ENCODE measurements at places on chromosomes 13 and 19.
A peak's percentile ranks its signal among the peaks of the same experiment; 100 is the strongest.

GRCh38 chr19:12953138-12953798 is 3.8 kb downstream of the GADD45GIP1 start:
- no peak for DNase-seq

DNA sequence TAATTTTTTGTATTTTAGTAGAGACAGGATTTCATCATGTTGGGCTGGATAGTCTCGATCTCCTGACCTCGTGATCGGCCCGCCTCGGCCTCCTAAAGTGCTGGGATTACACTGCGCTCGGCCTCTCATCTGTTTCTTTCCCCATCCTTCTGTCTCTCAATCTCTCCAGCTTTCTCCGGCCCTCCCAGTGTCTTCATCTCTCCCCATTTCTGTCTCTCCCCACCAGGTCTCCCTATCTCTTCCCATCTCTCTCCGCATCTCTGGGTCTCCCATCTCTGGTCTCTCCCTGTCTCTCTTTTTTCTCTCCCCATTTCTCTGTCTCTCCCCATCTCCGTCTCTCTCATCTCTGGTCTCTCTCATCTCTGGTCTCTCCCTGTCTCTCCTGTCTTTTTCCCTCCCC is 12.2 kb upstream of the NFIX start:
- DNase-seq: no peak

- no peak for DNase-seq
Observed at GRCh38 chr19:46967578-46968032, 52.0 kb upstream of the NPAS1 start.

DNA sequence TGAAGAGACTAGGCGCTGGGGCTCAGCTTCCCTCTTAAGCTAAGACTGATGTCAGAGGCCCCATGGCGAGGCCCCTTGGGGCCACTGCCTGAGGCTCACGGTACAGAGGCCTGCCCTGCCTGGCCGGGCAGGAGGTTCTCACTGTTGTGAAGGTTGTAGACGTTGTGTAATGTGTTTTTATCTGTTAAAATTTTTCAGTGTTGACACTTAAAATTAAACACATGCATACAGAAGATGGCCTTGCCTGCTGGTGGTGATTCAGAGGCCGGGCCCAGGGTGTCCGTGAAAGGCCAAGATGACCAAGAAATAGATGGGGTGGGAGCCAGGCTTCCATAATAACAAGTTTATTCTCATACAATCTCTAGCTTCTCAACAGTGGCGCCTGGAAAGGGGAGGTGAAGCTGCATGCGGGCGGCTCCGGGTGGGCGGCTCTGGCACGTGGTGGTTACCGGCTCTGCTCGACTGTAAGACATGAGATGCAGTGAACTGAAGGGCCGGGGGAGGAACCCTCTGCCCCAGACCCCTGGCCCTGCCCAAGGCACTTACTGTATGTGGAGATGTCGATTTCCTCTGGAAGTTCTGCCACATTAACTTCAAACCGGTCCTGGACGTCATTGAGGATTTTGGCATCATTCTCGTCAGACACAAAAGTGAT is 10.5 kb downstream of the DDX39A start:
- peak; percentile 61 for DNase-seq

- DNase-seq: no peak
Observed at GRCh38 chr13:72808917-72809500, 27.1 kb downstream of the PIBF1 start.

GRCh38 chr13:73497430-73497829 is 438.6 kb downstream of the KLF5 start:
- no peak for DNase-seq

- DNase-seq: no peak
Observed at GRCh38 chr13:76723551-76724232, 162.5 kb downstream of the KCTD12 start.

DNA sequence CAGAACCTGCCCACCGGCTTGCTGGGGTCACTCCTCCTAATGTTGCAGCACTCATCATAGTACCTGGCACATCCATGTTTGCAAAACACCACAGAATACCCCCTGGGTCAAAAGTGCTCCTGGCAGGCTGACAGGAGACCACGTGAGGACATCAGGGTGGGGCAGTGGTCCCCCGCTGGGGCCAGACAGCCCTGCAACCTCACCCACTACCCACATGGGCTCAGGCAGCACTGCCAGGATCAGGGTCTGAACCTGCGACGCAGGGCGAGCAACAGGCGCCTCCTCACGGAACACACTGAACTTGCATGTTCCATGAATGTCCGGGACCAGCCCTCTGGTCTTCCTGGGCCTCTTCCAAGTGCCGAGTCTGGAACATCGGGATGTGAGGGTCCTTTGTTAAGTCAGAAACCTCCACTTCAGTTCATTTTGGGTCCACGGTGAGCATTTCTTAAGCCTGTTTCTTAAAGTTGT is 1.4 kb upstream of the SLC7A9 start:
- DNase-seq: no peak

DNA sequence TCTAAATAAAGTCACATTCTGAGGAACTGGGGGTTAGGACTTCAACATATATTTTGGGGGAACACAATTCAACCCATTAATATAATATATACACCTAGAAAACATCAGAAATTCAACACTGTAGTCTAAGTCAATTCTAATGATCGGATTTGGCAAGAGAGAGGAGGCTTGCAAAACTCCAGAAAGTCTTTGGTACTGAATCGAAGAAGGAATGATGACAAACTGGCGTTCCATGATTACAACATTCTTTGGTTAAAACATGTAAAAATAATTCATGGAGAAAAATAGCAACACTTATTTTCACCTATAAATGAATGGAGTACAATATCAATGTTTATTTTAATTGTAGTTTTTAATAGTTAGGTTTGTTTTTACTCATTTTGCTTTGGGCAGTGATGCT is 62.4 kb downstream of the MBNL2 start:
- DNase-seq: no peak

DNA sequence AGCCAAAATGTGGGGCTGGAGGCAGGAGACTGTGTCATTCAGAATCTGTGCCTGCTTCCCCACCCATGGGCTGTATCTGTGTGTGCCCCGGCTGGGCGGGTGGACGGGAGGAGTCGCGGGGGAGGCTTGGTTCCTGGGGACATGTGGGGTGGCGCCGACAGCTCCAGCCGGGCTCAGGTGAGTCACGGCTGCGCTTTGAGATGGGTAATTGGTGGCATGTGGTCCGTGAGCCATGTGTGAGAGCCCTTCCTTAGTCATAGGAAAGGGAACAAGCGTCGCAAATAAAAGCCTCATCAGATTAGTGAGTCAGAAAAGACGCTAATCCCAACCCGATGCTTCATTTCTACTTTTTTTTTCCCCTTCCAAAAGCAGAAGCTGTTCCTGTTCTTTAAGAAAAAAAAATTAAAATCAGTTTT is 118.6 kb upstream of the ZNF536 start:
- DNase-seq: no peak

- DNase-seq: no peak
Observed at GRCh38 chr13:113210833-113211232, 1.4 kb downstream of the CUL4A start.

- DNase-seq: no peak
Observed at GRCh38 chr13:52366291-52366690, 39.7 kb downstream of the THSD1 start.

DNA sequence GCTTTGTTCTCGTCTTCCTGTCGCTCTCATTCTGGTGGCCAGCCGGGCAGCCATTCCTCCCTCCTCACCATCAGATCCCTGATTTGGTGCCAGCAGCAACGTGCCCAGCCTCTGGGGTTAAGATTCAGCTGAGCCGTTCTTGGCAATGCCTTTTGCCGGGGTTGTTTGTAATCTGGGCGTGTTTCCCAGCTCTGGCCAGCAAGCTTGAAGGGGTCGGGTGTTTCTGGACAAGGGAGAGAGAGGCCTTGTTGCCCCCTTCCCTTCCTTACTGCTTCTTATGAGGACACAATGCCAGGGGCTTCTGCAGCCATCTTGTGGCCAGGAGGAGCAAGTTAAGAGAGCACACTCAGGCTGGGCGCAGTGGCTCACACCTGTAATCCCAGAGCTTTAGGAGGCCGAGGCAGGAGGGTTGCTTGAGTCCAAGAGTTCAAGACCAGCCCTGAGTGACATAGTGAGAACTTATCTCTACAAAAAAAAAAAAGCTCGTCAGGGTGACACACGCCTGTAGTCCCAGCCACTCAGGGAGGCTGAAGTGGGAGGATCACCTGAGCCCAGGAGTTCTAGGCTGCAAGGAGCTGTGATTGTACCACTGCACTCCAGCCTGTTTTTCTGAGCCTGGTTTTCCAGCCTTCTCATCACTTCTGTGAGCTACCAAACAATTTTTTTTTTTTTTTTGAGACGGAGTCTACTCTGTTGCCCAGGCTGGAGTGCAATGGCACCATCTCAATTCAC is 10.7 kb upstream of the CRTC1 start:
- DNase-seq: no peak

DNA sequence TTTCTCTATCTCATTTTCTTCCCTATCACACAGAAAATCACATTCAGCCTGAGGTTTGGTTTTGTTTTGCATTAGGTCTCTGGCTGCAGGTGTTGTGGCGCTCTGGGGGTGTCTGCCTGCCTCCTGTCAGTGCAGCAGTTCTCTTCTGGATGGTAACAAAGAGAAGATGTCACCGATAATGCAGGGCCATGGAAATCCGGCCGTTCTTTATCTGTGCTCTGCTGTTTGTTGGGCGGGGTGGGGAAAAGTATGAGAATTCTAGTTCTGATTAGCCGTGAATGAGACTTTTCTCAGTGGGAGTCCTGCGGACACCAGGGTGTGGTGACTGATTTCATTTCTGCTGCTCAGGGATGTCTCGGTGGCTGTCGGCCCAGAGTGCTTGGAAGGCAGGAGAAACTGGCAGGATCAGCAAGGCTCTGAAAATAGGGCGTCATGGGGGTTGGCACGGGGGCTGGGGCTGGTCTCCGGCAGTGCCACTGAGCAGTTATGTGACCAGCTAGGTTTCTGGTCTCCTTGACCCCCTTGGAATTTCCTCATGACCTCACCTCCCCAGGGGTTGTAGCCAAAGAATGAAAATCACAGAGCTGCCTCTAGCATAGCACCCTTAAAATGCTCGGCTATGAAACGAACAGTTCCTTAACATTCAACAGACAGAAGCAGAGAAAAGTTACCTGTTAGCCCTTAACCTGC is 5.0 kb downstream of the RNF113B start:
- no peak for DNase-seq

- no peak for DNase-seq
Observed at GRCh38 chr13:112353856-112354255, 22.3 kb upstream of the SPACA7 start.

- no peak for DNase-seq
Observed at GRCh38 chr19:5814123-5814851, 9.4 kb downstream of the NRTN start.

GRCh38 chr13:66128692-66129269 is 1101.4 kb downstream of the PCDH9 start:
- no peak for DNase-seq

DNA sequence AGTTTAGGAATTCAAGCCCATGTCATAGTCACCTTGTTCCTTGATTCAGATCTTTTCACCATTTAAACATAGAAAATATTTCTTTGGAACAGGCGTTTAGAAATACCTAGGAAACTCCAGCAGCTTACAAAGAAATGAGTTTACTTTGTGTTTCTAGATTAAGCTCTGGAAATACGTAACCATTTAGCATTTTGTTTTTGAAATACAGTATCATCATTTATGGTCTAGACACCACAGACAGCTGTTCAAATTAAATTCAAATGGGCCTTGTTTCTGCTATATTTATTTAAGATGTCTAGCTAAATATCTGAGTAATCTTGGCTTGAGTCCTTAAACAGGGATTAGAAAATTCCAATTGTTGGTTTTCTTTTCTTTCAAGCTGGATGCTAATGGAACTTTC is 228.5 kb downstream of the NDFIP2 start:
- DNase-seq: no peak

DNA sequence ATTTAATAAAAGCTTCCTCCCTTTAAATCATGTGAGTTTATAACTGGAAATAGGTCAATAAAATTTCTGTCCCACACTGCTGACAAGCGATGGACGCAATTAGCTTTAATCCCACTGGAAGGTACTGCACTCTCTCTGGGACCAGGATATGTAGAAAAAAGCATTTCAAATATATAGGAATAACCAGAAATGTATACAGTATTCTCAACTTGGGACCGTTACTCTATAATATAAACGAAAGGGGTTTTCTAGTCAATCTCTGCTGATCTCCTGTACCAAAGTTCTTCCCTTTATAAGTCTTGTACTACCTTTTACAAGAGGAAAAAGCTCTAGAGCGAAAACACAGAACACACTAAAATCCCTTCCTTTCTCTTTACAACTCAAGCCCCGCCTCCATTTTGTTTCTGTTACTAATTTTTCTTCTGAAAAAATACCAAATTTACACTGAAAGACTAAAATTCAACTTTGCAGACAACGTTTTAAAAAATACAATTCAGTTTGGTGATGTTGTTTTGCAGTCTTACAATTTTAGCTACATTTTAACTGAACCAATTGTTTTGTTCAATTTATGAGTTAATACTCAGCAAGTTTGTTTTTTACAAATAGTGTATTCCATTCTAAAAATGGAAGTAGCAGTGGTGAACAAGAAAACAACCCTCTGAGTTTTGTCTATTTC is 1.7 kb upstream of the USPL1 start:
- DNase-seq: peak; percentile 45

DNA sequence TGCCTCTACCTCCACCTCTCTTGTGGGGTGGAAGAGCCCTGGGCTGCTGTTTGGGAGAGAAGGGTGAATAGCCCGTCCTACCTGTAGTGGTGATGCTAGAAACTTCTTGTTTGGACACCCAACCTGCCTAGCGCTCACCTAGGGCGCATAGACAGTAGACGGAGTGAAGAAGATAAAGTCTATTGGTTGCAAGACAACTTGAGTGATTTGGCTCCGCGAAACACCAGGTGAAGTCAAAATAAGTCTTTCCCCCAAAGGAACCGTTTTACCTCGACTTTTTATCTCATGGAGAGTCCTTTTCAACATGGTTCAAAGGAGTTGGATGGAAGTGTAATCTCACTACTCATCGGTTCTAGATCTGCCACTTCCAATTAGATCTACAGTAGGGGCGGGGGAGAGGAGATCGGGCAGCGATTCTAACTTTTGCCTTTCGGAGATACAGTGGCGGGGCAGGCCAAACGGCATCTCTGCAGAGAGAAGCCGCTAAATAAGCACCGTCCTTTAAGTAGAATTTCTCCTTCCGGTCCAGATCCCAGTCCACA is 694 bp upstream of the ZIC5 start:
- DNase-seq: no peak

GRCh38 chr19:31100206-31100590 is 249.0 kb downstream of the TSHZ3 start:
- DNase-seq: no peak

GRCh38 chr13:97327086-97327485 is 105.0 kb downstream of the MBNL2 start:
- no peak for DNase-seq

GRCh38 chr13:24887759-24888158 is 123.8 kb downstream of the RNF17 start:
- DNase-seq: no peak

All from CD4-positive, alpha-beta T cell treated with Interleukin-1 beta for 1 hour (primary cell).